ENCODE measurements at places on chromosomes 11 and 22.

DNA sequence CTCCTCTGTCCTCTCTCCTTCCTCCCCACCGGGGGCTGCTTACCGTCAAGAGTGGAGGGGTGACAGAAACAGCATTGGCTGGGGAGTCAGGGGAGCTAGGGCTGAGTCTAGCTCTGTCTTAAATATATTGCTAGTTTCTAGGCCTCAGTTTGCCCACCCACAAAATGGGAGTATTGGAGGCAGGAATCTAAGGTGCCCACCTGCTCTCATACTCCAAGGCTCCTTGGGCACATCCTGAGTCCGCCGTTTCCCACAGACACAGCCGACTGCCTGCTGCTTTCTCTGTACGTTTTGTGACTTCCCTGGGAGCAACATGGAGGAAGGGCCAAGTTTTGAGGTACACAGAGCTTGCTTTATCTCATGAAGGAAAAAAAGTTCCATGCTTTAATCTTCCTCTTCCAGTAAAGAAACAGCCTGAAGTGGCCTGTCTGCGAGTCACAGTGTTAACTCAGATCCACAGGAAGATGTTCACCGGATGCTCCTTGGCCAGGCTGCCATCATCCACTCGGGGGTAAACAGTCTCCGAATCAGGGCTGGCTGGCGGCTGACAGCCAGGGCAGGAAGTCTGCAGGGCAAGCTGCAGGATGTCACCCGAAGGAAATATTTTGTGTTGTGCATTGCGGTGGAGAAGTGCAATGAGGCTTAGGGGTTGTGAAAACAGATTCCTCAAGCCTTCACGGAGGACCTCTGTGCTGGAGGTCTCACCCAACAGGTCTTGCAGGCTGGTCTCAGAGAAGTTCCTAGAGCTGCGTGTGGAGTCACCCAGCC is 11.0 kb upstream of the CERK start:
- no peak for DNase-seq

DNA sequence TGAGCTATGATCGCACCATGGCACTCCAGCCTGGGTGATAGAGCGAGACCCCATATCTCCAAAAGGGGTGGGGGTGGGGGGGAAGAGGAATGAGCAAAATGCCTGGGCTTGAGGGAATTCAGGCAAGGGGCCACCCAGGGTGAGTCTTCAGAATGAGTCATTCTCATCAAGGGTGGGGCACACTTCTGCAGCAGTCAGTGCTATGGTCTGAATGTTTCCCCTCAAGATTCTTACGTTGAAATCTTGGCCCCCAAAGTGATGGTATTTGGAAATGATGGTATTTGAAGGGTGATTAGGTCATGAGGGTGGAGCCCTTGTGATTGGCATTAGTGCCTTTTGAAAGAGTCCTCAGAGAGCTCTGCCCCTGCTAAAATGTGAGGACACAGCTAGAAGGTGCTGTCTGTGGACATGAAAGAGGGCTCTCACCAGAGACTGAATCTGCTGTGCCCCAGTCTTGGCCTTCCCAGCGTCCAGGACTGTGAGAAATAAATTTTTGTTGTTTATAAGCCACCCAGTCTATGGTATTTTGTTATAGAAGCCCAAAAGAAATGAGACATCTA is 86.4 kb upstream of the THY1 start:
- no peak for DNase-seq

- DNase-seq, result no peak
These were observed 63.1 kb downstream of the DHCR7 start for GRCh38 chr11:71385091-71385490.

DNA sequence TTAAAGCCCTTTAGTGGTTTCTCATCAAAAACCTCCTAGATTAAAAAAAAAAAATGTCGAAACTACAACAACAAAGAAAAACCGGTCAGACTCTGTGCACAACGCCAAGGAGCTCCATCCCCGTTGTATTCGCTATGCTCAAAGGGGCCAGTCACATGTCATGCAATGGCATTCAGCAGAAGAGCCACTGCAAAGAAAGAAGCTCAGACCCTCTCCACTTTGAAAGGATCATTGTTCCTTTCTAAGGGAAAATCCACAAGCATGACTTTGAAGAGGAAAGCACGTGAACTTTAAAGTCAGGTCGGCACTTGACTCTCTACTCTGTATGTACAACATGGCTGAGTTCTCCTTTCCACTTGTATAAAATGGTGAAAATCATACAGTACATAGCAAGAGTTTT is 655.6 kb downstream of the ETS1 start:
- DNase-seq, result no peak

- DNase-seq, result no peak
These were observed 973.6 kb upstream of the TENM4 start for GRCh38 chr11:80414181-80415165.

- no peak for DNase-seq
These were observed 450.0 kb downstream of the MIAT start for GRCh38 chr22:27107386-27107785.
